Activated T-helper 2 cell treated with anti-CD3 and anti-CD28 coated beads, Interferon-gamma antibody, Interleukin-2, Interleukin-4, amounts not matched to agents 10 μg/mL and 5 μg/mL and 100 μg/mL, durations not matched to agents 14 hours and 24 hours and 36 hours (primary cell): ENCODE measurements at places on chromosomes 6 and 20.

GRCh38 chr6:34985236-34985635 lies 96.2 kb downstream of the ANKS1A start:
- DNase-seq = no peak

DNA sequence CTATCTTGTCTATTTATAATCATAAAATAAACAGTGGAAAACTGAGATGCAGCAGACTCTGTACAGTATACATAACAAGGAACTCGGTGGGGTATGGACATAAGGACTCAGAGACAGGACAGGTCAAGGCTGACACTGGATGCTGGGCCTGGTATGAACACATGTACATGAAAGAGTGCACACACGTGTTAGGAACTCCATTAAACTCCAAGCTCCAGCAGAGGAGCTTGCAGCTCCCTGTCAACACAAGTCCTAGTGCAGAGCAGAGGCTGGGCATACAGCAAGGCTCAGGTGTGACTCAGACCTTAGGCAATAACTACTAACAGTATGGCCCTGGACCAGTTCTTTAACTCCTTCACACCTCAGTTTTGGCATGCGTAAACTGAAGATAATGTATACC lies 17.1 kb downstream of the NAPB start:
- DNase-seq = no peak

DNA sequence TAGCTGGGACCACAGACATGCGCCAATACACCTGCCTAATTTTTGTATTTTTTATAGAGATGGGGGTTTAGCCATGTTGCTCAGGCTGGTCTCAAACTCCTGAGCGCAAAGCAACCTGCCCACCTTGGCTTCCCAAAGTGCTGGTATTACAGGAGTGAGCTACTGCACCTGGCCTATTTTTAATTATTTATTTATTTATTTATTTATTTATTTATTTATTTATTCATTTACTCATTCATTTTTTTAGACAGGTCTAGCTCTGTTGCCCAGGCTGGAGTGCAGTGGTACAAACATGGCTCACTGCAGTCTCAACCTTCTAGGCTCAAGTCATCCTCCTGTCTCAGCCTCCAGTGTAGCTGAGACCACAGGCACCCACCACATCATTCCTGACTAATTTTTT lies 434.3 kb downstream of the DOK5 start:
- no peak for DNase-seq

DNA sequence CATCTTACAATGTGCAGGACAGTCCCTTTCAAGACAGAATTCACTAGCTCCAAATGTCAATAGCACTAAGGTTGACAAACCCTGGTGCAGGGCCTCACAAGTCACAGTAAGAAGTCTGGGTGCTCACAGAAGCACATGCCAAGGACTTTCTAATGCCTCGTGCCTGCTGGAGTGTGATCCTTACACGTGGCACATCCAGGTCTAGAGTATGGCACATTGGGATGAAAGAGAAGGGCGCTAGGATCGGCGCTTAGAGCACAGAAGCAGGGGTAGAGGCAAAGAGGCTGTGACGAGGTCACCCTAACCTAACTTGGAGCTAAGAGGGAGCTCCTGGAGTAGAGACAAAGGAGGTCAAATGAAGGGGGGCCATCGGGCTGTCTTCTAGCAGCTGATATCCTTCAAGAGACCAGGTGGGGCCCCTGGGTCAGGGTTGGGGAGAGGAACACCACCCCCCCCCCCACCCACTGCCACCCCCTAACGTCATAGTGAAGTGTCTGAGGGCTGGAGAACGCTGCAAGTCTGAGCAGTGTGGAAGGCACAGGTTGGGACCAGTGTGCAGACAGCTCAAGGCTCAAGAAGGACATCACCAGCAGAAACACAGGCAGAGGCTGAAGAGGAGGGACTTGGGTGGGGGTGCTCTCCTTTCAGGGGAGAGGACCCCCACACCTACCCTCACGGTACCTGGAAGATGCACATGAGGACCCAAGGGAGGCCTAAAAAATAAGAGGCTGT lies 97.8 kb upstream of the MRPS10 start:
- no peak for DNase-seq

DNA sequence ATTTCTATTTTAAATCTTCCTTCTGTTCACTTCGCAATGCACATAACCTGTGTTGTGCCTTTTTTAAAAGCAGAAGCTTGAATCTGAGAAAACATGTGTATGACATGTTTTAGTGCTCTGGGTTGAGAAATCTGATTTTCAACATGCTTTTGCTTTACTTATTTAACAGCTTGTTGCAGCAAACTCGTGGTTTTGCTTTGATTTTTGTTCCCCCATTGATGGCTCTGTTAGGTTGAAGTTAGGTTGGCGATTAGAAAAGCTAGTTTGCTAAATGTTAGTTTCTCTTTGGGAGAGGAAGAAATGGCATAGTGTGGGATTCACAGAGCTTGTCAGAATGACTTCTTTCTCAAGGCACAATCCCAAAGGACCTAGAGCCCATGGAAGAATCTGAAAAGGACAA lies 170.8 kb downstream of the TMEM242 start:
- no peak for DNase-seq

- no peak for DNase-seq
Observed at GRCh38 chr6:16947375-16948015, 154.4 kb upstream of the STMND1 start.

- DNase-seq = no peak
Observed at GRCh38 chr6:166852451-166852975, 103.8 kb downstream of the RNASET2 start.

DNA sequence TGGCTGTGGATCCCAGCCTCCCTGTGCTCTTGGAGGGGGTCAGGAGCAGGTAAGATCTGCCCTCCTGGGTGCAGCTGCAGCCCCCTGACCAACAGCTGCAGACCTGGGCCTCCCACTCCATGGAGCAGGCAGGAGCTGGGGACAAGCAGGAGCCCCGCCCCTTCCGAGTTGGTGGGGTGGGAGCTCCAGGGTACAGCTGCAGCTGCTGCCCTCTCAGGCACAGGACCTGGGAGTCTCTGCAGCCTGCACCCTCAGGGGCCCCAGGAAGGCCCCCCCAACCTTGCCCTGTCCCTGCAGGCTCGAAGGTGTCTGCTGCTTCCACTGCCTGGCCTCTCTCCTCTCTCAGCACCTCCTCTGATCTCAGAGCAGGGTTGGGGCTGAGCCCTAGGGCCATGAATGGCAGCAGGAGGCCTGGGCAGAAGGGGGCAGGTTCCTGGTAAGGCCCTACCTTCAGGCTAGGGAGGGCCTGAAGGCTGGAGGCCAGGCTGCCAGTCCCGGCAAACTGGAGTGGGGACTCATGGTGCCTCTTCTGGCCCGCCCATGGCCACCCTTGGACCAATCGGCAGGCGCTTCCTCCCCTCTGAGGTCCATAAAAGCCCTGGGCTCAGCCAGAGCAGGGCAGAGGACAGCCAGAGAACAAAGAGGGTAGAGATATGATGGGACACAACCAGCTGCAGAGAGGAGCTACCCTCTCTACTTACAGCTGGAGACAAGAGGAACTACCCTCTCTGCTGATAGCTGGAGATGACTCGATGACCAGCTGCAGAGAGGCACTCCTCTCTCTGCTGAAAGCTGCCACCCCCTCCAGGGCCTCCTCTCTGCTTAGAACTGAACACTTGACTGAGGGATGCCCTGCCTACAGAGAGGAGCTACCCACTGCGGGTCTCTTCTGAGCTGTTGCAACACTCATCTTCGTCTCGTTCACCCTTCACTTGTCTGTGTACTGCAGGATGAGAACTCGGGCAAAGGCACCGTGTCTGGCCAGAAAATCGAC lies 7.8 kb upstream of the PACSIN1 start:
- DNase-seq = no peak

DNA sequence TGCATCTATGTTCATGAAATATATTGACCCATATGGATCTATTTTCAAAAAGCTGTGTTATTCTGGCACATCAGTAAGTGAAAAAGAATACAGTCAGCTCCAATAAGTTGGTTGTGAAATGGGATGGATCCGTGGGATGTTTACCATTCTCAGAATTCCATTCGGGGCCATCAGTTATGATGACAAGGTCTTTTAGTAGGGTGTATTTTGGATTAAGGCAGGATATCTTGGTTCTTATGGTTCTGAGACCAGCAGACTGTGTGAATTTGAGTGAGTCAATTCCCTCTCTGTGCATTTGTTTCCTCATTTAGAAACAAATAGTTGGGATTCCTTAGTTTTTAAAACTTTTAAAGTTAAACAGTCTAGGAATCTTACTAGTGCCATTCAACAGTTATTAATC lies 287.4 kb downstream of the CD109 start:
- DNase-seq = no peak

DNA sequence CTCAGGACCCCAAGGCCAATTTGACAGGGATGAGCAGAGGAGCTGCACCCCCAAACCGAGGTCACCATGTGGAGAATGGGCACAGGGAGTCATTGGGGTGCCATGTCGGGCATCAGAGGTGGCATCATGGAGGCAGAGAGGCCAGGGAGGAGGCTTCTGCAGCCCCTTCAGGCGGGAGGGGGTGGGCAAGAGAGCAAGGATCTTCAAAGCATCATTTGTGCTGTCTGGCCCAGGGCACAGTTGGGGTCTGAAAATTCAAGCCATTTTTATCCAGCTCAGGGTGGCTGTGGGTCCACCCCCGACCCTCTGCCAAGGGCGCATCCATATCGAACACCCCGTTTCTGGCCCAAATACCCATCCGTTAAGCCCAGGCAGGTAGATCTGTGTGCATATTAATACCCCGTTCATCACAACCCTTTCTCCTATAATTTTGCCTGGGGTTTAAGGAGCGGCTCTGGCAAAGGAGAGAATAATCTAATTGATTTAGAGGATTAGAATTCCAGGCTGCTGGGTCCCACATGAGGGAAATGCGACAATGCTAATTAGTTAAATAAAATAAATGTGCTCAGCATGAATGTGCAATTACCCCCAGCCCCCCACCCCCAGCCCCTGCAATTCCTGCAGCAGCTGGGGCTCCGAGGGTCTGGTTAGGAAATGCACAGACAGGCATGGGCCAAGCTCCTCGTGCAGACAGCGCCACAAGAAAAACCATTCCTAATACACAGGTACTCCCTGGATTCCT lies 31.9 kb downstream of the VSTM2L start:
- no peak for DNase-seq

GRCh38 chr6:11876934-11877433 lies 98.4 kb upstream of the ADTRP start:
- no peak for DNase-seq

DNA sequence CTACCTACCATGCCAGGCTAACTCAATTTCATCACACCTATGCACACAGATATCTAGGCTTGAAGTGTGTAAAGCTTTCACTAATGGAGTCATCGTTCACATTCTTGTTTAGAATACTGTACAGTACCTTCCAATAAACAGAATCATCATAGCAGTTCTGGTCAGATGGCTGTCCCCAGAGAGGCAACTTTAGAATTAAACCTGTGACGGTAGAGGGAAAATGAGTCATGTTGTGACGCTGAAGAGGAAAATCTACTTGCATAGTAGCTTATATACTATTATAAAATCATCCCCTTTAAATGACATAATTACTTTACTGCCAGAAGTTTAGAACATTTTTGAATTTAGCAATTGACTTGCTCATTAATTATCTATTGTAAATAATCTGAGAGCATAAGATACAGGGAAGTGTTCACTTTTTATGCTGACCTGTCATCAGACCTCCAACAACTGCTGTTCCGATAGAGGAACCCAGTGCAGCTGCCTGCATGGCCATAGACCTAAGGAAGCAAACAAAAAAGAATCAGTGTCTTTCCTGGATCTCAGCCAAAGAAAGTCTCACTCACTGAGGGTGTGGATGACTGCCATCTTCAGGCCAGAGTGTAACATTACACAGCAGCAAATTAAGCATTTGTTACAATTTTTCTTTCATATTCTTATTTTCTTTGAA lies 29.8 kb downstream of the RHAG start:
- no peak for DNase-seq

- DNase-seq = peak; percentile 51
Observed at GRCh38 chr6:26607434-26608230, 10.9 kb downstream of the ABT1 start.

DNA sequence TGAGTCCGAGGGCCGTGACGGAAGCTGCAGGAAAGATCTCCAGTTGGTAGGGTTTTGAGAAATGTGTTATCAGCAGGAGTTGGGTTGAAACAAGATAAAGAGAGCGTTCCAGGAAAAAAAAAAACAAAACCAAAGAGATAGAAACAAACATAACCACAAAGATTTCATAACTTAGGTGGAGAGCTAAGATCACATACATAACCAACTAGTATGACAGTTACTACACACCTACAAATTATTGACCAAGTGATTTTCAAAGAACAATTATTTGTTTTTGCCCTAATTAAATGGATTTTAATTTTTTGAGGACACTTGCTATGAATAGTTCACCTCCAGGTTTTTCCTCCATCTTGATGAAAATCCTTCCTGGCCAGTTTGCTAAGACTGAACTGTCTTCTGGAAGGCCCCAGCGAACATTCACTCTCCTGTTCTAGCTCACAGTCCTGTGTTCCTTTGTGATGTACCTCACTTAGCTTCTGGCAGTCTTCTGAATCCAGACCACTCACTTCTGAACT lies 69.4 kb downstream of the SNX9 start:
- DNase-seq = no peak

GRCh38 chr6:88381289-88381642 lies 215.1 kb upstream of the CNR1 start:
- DNase-seq = no peak
